HuH-7.5 (cell line): ENCODE measurements at places on chromosomes 16 and 17.
A peak's percentile ranks its signal among the peaks of the same experiment; 100 is the strongest.

DNA sequence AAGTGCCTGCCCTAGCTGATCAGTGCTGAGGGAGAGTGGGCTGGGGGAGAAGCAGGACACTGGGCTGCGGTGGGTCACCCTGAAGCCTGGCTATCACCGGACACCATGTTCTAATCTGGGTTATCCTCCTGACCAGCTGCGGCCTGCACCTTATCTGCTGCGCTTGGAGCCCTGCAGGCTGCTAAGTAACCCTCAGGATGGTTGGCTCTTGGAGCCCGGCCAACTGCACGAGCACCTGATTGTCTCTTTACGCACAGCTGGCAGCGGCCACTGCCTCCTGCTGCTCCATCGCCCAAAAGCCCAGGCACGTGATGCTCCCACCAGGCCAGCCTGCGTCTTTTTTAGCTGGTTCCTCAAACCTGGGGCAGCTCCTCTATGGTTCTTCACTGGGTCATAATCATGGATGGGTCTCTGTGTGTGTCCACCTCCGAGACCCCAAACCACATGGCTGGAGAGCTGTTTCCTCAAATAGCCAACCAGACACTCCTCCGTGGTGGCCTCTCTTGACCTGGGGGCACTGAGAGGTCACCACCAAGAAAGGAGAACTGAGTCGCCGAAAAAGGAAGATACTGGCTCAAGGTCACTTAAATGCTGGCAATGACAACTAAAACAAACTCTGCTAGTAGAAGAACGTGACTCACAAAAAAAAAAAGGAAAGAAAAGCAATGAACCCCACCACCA is 21.7 kb downstream of the SPHK1 start:
- no peak for DNase-seq

GRCh38 chr16:12268606-12269005 is 292.1 kb downstream of the SNX29 start:
- no peak for DNase-seq

GRCh38 chr17:21199311-21199710 is 14.7 kb downstream of the TMEM11 start:
- no peak for DNase-seq

DNA sequence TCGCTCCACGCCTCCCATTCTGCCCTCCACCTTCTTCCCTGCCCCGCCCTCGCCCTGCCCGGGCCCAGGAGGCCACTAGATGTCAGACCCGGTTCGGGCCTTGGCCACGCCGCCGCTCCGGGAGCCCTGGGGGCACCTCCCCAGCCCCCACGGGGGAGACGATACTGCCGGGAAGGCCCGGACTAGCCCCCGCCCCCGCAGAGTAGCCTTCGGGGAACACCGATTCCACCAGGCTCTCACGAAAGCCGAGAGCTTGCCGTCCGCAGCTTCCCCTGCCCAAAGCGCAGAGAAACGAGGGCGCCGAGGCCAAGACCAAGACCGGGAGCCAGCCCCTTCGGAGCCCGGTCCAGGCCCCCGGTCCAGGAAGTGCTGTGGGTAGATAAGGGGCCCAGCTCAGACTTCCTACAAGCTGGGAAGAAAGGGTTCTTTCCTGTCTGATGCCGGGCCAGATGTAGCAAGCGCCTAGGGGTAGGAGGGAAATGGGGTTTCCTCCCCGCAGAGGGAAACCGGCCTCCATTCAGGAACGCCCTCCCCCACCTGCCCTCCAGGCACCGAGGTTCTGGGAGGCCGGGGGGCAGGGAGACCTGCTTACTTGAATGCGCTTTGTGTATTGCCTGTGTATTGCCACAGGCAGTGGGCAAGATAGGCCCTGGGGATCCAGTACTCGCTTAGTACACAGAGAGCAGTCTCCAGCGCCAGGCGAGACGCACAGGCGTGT is 806 bp upstream of the CYB561 start:
- peak; percentile 65 for DNase-seq

DNA sequence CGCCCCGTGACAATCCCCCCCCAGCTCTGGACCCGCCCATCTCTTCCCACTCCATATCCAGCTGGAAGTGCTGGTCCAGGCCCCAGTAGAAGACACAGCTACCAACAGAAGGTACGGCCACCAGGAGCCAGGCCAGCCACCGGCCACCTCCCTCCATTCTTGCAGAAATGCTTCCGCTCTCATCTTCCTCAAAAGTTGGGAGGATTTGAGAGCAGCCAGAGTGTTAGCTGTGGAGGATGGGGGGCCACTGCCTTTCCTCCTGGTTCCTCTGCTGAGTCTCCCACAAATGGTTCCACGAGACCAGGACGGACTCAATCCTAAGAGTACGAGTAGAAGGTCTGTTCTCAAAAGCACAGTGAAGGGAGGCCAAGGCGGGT is 78.3 kb downstream of the GAS7 start:
- DNase-seq, result no peak

- no peak for DNase-seq
These were observed 468.0 kb upstream of the RBFOX1 start for GRCh38 chr16:6864671-6865070.

DNA sequence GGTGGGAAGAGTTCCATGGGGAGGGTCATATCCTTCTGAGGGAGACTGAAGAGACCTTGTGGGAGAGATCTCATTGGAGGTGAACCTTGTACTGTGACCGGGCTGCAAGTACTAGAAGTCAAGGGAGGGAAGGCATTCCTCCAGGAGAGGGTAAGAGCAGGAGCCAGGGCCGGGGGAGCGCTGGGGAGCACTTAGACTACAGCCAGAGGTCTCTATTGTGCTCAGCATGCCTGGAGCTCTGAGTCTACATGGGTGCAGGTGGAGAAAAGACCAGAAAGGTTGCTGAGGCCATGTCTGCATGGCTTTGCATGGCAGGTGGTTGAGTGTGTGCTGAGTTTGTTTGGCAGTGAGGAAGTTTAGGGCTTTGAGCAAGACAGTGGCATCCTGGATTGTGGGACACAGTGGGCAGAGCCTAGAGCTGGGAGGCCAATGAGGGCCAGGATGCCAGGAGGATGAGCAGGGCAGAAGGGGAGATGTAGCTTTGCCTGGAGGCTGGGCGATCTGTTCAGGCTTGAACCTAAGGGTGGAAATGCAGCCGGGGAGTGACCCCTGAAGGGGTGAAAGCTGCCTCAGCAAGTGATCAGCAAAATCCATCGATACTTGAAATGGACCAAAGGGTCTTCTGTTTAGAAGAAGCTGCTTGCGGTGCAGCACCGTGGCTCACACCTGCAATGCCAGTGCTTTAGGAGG is 317.4 kb upstream of the TNRC6C start:
- DNase-seq, result no peak
